ENCODE measurements at places on chromosomes 3 and 15.

GRCh38 chr15:61057376-61057775 is 171.7 kb downstream of the RORA start:
- DNase-seq = no peak

DNA sequence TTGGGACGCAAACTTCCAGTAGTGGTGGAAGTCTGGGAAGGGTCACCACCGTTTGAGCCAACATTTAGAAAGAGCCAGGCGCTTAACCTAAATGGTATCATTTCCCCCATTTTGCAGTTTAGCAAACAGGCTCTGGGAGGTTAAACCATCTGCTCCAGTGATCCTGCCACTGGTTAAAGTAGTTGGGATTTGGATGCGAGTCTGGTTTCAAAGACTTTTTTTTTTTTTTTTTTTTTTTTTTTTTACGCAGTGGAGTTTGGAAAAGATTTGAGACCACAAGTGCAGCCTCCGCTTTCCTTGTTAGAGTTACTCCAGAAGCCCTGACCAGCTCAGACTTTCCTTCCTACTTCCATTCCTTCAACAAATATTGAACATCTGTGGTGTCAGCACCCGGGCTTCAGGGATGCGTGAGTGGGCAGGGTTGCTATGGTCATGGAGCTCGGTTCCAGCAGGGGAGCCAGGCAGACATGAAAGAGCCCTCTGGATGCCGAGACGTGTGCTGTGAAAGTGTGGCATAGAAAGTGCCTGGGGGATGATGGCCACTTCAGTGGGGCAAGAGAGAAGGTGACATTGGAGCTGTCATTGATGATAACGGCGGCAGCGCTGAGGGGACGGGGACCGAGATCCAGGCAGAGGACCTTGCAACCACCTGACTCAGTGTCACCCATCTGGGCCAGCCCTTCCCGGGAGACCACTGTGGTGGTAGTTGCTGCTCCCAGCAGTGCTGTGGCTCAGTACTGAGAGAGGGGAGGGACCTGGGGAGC is 1.1 kb upstream of the RNU6-1 start:
- DNase-seq = peak; percentile 52

GRCh38 chr3:141875374-141875892 is 1.0 kb upstream of the ATP1B3 start:
- DNase-seq = peak; percentile 89

GRCh38 chr3:183375337-183375736 is 53.1 kb downstream of the MCF2L2 start:
- no peak for DNase-seq

DNA sequence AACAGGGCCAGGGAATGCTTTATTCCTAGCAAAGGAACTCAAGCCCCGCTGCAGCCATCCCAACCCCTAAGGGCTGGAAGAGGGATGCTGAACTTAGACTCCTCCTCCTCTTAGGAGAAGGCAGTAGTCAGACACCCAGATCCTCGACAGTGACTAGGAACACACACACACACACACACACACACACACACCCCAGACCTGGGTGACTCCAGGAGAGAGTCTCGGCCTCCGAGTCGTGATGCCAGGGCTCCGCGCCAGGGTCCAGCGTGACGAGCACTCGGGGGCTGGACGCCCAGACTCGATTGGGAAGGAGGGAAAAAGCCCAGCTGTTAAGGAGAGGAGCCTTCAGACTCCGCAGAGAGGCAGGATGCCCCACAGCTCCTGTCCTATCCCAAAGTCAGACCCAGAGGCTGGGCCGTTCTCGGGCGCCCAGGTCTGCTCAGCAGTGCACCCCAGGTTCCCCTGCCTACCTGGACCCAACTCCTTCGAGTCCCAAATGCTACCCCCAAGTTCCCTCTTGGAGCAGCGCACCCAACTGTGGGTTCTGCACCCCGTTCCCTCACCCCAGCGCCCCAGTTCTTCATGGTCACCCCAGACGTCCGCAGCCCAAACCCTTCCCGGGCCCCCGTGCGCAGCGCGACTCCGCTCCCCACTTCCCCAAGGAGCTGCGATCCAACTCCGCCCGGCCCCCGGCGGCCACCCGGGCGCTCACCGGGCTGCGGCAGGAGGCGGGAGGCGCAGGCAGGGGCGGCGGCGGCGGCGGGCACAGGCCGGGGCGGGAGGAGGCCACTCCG is 421 bp downstream of the BMF start:
- no peak for DNase-seq

GRCh38 chr15:70647396-70647795 is 116.0 kb downstream of the UACA start:
- DNase-seq = no peak

DNA sequence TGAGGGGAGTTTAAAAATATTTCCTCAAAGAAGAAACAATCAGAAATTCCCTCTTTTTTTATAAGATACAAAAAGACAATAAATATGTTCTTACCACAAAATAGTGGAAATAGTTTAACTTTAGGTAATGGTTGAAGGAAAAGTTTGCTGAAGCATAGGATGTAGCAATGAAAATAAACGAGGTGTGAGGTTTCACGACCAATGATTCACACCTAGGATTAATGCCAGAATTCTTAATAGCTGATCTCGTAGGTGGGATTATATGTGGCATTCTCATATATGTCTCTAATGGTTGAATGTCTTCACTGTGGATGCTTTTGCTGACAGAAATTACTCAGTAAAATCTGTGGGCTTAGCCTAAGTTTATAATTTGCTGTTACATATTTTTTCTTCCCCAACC is 467.7 kb downstream of the FGF12 start:
- DNase-seq = no peak

- DNase-seq = no peak
These were observed 197.9 kb downstream of the XXYLT1 start for GRCh38 chr3:195072916-195073564.

DNA sequence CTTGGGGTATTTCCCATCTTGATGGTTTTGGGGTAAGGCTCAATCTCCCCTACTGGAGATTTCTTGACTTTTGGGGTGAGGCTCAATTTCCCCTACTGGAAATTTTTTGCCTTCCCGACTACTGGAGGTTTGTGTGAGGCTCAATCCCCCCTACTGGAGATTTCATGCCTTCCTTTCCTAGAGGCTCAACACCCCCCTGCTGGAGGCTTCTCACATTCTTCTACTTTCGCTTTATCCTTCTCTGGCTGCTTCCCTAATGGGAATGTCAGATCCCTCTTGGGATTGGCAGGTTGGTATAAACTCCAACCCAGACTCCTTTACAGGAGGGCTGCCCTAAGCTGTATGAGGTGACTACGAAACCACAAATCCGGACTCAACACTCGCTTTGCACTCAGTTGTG is 49.2 kb downstream of the KATNBL1 start:
- DNase-seq = no peak

- no peak for DNase-seq
These were observed 66.1 kb downstream of the ATP10A start for GRCh38 chr15:25797035-25797434.

- DNase-seq = no peak
These were observed 57.8 kb downstream of the CDC25A start for GRCh38 chr3:48130321-48130904.

DNA sequence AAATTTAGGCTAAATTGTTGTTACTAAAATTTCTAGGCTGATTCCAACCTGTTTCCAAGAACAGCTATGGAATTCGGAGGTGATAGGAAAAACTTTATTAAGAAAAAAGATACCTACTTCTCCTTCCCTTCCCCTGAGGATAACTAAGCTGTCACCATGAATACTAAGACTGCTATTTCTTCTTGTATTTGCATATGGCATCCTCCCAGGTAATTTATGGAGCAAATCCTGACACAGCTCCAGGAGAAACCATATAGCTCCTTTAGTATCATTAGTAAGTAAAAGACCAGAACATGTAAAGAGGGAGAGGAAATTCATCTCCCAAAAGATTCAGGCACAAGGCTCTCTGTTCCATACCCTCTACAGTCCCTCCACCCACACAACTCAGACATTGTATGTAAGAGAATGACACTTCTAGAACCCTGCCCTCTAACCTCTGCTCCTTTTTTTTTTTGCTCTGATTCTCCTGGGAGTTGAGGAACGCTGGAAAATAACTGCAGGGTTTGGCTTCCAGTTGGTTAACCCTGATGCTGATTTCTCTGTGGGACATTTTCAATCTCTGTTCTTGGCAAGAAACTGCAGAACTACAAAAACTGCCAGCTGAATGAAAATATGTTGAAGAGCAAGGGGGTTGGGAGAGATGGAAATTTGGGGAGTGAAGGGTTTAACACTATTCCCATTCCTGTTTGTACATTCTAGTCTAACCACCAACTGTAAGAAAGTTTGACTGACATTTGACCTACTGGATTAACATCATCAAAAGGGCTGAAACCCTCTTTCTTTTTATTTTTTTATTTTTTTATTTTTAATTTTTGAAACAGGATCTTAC is 14.2 kb upstream of the MAGI1 start:
- no peak for DNase-seq

DNA sequence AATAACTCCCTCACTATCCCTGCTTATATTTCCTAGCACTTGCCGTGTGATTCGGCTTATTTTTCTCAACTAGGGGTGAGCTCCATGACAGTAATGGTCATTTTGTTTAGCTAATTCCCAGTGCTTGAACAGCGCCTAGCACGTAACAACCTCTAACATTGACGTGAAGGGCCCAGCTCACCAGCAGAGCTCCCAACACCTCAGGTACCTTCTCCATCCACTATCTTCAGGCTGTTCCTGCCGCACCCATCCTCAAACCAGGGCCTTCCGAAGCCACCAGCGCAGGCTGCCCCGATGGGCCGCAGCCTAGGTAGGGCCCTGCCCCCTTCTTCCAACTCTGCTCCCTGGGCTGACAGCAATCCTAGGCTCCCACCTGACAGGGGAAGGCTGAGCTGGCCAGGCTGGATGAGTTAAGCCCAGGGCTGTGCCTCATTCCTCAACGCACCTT is 751 bp upstream of the RPS17 start:
- DNase-seq = no peak

DNA sequence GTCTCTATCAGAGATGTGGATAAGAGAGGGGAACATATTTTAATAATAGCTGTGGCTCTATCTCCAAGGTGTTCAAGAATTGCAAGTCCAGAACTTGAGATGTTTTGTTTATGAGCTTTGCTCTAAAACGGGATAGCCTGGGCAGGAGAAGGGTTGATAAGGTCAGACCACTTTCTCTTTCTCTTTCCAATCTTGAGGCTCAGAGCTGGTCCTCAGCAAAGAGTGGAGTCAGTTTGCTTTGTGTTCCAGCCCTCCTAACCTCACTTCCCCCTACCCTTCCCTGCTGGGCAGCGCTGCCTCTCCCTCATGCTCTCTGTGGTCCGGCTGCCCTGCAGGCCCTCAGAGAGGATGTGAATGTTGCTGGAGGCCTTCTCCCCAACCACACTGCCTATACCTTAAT is 13.8 kb downstream of the KLHL6 start:
- peak; percentile 62 for DNase-seq

GRCh38 chr15:90463381-90463780 is 66.3 kb upstream of the CRTC3 start:
- no peak for DNase-seq

GRCh38 chr15:101272584-101272983 is 4.7 kb downstream of the SELENOS start:
- no peak for DNase-seq

GRCh38 chr3:158339638-158340037 is 229.7 kb downstream of the RSRC1 start:
- no peak for DNase-seq

All from RPMI8226 (cell line).